ENCODE measurements at places on chromosomes 12 and 14.
A peak's percentile ranks its signal among the peaks of the same experiment; 100 is the strongest.

DNA sequence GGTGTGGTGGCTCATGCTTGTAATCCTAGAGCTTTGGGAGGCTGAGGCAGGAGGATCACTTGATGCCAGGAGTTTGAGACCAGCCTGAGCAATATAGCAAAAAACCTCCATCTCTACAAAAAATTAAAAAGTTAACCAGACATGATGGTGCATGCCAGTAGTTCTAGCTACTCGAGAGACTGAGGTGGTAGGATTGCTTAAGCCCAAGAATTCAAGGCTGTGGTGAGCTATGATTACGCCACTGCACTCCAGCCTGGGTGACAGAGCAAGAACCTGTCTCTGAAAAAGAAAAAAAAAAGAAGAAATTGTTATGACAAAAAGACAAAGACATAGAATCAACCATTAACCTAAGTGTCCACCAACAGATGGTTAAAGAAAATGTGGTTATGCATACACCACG lies 2.1 kb upstream of the ATP23 start:
- DNase-seq: peak; percentile 41

DNA sequence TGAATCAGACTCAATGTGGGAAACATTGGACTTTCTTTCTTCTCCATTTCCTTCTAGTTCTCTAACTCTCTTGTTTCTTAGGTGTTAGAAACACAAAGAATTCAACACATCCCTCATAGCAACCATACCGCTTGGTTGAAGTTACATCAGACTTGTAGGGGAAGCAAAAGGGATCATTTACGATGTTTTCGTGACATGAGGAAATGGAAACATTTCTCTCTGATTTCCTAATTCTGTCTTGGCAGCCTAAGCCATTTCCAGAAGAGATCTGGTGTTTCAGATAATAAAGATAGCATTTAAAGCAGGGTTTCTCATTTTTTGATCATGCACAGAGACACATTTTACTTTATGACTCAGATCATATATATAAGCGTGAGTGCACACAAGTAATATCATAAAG lies 202.0 kb downstream of the TMEM132C start:
- DNase-seq: no peak

GRCh38 chr12:55642669-55643068 lies 6.0 kb downstream of the OR10P1 start:
- DNase-seq: no peak

DNA sequence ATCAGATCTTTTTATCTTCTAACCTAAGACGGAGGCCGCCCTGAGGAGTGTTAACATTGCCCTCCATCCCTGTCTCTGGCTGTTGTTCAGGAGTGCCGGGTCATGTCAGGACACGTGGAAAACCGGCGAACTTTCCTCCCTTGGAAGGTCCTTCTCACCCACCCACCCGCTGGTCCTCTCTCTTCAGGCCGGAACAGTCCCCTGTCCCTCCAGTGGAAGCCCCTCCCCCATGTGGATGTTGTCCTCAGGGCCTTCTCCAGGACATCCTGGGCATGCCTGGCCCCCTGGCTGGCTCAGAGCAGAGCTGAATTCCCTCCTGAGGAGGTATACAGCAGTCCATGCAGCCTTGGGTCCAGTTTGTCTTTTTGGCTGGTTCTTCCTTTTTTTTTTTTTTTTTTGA lies 20.3 kb upstream of the ITPK1 start:
- no peak for DNase-seq

DNA sequence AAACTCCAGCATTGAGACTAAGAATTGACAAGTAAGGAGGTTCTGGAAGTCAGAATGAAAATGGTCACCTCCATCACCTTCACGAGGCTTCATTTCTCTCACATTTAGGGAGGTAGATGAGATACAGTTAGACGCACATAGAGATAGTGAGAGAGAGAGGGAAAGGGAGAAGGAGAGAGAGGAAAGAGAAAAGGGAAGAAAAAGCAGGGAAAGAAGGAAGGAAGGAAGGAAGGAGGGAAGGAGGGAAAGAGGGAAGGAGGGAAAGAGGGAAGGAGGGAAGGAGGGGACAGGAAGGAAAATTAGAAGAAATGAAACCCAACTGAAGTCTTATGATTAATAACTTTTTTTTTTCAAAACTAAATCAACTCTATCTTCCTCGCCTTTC lies 10.7 kb upstream of the FOXG1 start:
- DNase-seq: no peak

DNA sequence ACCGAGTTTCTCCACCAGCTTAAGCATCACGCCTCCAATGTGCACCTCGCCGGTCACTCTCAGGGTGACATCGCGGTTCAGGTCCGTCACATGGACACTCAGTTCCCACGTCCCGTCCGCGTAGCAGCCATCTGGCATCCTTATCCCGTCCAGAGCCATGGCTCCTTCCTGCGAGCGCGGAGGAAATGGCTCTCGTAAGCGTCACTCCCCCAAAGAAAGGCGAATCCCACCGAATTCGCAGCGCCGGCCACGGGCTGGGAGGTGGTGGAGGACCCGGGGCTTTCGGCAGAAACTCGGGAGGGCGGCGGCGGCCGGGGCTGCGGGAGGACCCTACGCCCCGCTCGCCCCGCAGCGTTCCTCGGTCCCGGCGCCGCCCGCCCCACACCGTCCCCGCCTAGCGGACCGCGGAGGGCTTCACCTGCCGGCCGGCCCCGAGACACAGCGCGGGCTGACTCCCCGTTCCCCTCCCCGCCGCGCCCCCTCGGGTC lies 396 bp downstream of the FERMT2 start:
- DNase-seq: no peak

GRCh38 chr12:56161690-56162351 lies 3.7 kb downstream of the MYL6 start:
- no peak for DNase-seq

DNA sequence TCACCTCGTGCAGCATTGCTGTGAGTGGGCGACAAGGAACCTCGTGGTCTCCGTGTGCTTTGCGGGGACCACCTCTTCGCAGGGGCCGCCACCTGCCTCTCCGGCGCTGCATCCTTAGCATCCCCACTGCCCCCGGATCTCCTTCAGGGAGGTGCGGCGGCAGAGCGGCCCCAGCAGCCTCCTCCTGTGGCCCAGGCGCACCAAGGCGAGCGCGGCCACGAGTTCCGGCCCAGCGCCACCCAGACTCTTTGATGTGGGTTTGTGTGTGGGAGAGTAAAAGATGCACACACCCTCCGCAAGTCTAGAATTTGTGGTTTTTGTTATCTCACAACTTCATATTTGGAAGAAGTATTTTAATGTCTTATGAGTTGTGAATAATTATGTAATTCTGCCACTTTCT lies 118.8 kb upstream of the DIO3 start:
- DNase-seq: peak; percentile 32

DNA sequence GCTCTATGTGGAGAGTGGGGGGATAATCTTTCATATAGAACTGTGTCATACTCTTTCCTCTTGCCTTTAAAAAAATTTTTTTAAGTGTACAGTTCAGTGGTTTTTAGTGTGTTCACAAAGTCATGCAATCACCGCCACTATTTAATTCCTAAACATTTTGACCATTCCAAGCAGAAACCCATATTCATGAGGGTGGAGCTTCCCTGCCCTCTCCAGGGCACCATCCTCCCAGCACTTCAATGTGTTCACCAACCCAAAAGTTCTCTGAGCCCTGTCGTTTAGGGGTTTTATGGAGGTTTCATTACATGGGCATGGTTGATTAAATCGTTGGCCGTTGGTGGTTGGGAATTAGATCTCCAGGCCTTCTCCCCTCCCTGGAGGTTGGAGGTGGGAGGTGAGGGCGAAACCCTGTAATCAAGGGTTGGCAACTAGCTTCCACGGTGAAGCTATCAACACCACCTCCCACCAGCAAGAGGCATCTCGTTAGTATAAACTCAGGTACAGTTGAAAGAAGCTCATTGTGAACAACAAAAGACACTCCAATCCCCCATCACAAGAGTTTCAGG lies 42.8 kb upstream of the WNK1 start:
- no peak for DNase-seq

- DNase-seq: peak; percentile 50
These were observed 39.3 kb downstream of the SRRM4 start for GRCh38 chr12:119020406-119021360.

GRCh38 chr14:21408147-21408546 lies 24.3 kb upstream of the SUPT16H start:
- DNase-seq: no peak

DNA sequence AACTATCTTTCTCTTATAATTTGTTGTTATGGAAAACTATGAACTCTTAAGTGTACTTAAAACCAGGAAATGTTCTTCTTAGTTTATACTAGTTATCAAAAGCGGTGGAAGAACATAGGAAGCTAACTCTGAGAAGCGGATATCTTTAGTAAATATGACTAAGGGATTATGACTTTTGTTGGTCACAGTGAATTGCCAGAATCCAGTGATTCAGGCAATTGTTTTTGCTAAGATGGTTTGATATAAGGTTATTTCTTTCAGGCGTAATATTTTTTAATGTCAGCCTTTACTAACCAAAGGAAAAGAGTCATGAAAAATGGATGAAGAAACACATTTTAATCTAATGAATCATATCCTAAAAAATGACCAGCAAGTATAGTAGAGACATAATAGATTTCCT lies 473.5 kb downstream of the FOXG1 start:
- no peak for DNase-seq

DNA sequence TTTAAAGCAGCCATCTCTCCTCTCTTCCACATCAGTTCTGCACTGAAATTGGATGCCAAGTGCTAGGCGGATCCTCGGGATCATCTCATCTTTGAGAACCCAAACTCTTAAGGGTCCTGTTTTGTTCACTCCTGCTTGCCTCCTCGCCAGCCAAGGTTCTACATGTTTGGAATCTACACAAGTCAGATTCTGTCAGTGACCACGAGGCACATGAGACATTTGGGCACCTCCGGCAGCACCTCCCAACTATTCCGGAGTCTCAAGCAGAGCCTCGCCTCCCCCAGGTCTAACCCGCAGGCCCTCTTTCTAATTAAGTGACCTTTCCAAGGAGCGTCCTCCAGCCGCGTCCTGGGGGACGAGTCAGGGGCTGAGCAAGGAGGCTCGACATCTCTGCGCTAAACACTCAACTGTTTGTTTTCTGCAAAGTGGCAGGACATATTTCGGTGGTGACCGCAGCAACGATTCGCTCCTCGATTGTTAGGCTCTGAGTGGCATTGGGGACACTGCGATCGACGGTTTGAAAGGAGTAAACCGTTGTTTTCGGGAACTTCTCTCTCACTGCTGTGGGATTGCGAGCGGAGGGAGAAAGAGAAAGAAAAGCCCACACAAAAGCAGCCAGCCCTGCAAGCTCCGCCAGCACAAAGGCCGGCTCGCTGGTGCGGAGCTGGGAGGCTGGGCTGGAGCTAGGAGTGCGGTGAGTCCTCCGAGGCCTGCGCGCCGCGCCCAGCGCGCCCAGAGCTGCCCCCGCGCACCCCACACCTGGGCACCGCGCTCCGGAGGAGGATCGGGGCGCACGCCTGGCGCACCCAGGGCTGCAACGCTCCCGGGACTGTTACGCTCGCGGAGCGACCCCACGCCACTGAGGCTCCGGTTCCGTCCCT lies 640 bp downstream of the ARMH4 start:
- DNase-seq: peak; percentile 13

DNA sequence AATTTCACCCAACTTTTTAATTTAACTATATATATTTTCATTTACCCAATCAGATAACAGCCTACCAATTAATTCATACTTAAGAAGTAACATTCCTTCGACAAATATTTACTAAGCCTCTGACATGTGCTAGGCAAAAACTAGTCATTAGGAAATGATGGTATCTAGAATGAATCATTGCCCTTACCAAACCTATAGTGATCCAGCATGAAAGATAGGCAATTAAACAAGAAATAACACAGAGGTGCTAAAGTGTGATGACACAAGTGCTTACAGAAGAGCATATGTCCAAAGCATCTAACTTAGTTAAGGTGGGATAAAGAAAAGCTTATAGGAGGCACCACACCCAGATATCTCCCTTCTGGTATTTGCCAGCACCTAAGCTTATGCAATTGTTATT lies 166.5 kb upstream of the RASSF8 start:
- no peak for DNase-seq

DNA sequence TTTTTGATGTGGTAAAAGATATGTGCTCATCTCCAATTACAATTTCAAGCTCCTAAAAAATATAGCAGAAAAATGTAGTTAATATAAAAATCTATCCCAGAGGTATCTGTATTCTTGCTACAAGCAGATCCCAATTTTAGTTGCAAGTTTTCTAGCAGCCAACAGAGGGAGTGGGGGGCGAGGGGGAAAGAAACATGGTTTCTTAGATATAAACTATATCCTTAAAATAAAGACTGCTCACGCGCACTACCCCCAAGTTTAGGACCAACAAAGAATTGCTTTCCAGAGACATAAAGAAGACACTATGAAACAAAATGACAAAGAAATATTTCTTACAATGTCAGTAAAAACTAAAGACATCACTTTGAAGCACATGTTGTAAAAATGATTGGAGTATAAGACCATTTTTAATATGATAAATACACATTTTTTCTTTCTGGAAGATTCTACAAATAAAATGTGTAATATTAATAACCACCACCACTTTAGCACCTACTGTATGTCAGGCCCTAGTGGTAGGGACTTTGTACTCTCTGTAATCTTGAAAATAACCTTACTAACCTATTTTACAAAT lies 5.4 kb downstream of the MAGOHB start:
- DNase-seq: peak; percentile 38

DNA sequence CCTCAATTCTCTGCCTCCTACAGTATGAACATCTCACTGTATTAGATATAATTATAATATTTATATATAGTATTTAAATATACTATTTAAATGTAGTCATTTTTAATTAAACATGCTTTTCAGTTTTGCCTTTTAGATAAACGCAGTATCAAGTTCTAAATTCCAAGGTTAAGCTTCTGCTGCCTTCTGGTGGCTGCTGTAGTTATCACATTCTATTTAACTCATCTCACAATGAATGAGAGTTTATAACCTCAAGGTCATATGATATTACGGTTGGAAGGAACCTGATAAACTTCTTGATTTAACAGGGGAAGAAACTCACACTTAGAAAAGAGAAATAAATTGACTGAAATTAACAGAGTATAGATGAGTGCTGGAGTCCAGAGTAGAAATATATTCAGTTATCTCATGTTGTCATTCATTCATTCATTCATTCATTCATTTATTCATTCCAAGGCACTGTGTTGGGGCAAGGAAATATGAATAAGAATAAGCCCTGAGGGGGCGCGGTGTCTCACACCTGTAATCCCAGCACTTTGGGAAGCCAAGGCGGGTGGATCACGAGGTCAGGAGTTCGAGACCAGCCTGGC lies 31.9 kb downstream of the GUCY2C start:
- DNase-seq: peak; percentile 67

All from hematopoietic multipotent progenitor cell treated with erythropoietin and hydrocortisone succinate and interleukin-3 and kit ligand, for 8 days (in vitro differentiated cells).